ENCODE measurements at places on chromosomes 1 and 21.

GRCh38 chr1:35894183-35894582 is 11.2 kb downstream of the AGO1 start:
- DNase-seq = peak; percentile 51

DNA sequence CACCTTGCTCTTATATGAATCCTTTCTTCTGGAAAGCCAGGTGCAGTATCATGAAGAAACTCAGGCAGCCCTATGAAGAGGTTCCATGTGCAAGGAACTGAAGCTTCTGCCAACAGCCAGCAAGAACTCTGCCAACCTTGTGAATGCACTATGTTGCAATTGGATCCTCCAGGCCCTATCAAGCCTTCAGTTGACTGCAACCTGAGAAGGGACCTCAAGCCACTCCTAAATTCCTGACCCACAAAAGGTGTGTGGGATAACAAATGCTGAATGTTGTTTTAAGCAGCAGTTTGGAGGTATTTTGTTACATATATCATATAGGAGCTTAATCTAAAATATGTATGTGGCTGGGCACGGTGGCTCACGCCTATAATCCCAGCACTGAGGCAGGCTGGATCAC is 84.0 kb downstream of the RERE start:
- no peak for DNase-seq

- DNase-seq = no peak
These were observed 4.4 kb upstream of the ELF3 start for GRCh38 chr1:202005958-202006357.

DNA sequence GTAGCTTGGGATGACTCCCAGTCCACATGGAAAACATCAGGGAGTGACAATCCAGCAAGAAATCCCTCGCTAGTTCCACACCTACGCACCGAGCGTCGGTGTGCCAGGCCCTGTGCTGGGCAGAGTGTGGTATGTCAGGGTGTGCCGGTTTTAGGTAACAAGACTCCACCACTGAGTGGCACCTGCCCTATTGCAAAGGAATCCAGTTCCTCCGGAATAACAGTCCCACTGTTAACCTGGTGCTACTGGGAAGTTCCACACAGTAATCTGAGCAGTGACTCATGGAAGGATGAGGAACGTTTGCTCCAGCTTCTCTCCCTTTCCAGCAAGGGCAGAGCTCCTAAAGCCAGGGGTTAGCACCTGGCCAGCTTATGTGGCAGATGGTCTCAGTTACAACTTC is 14.3 kb downstream of the RNF207 start:
- no peak for DNase-seq
